SHP77 (cell line): ENCODE measurements at places on chromosomes 7 and 10.
A peak's percentile ranks its signal among the peaks of the same experiment; 100 is the strongest.

DNA sequence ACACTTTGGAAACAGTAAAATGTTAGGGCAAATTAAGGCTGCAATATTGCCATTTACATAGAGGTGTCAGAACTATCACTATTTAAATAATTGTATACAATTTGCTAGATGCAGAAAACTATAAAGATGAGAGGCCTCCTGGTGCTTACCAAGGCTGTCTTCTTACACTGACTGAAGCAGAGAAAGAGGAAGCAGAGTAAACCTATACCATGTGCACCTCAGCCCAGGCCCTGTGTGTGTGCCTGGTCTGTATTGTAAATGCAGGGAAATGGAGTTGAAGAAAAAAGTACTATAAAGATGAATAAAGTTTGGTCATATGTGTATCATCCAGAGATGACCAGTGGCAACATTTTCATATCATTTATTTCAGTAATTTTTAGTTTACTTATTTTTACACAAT is 29.2 kb downstream of the ELMO1 start:
- DNase-seq: no peak

GRCh38 chr10:5533098-5533731 is 8.5 kb downstream of the CALML3 start:
- no peak for DNase-seq

DNA sequence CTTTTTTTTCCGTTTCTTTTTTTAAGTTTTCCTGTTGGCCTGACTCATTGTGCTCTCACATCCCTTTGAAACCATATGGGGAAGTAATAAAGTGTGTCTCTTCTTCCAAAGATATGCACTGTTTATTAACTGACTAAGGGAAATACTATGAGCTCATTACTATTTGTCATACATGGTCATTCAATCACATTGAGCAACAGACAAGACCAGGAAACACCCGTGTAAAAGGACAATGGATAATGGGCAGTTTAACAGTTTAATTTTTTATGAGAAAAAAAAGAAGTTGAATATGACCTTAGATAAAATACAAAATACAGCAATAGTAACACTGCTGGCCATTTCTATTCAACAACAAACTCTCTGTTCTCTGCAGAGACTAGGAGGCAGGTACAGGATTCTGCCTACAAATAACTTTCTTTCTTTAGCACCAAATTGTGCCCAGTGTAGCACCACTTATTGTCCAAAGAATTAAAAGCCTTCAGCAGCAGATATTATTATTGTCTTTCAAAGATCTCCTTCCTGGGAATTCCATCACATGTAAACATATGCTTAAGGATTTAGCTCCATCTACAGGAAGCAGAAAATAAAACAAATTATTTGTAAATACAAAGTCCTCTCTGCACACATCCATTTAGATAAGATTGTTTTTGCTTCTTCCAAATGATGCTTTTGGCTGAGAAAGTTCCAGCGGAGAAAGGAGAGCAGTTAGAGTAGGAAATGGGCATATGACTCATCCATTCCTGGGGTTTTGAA is 55.0 kb upstream of the AKR1E2 start:
- no peak for DNase-seq

DNA sequence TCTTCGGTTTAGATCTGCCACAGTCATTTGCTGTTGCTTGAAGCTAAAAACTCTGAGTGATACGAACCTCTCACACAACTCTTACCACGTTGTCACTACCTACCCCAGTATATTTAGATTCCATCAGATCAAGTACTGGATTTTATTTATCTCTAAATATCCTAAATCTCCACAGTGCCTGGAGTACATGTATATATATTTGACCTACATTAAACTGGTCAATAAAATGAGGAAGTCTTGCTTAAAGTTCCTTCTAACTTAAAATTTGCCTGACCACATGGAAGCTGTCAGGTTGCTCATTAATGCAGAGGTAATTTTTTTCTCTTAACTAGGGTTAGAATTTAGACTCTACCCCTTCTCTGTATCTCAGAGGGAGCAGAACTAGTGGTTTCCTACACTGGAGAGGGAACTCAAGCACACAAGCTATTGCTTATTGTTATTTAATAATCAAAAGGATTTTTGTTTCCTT is 3.1 kb upstream of the MACC1 start:
- no peak for DNase-seq

DNA sequence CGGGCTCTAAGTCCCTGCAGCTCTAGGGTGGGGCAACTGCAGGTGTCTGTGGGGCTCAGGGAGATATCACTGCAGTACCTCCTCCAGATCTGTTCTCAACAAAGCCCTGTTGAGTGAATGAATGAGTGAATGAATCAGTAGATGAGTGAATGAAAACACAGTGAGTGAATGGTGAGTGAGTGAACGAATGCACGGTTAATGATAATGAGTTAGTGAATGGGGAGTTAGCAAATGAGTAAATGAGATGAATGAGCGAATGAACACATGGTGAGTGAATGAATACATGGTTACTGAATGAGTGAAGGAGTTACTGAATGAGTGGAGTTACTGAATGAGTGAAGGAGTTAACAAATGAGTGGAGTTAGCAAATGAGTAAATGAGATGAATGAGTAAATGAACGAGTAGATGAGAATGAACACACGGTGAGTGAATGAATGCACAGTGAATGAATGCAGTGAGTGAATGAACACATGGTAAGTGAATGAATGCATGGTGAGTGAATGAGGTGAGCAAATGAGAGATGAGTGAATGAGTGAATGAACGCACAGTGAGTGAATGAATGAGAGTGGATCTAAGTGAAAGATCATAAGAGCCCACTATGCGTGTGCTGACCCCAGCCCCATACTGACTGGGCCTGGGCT is 34.3 kb downstream of the STK32C start:
- no peak for DNase-seq

DNA sequence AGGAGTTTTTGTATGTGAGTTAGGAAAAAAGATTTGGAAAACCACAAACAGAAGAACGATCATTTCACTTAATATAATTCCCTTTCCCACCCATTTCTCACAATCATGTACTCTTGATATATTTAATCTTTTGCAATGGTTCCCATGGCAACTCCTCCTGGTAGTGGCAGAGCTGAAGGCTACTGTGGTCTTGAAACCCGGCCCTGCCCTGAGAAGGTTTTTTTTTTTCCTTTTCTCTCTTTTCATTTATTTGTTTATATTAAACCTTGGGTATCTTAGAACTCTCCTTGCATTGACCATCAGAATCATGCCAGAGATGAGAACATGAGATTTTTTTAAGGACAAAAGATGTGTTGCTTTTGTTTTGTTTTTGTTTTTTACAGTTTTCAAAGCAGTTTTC is 566.1 kb upstream of the NRP1 start:
- DNase-seq: no peak

GRCh38 chr7:38171623-38172391 is 6.2 kb upstream of the STARD3NL start:
- DNase-seq: no peak

DNA sequence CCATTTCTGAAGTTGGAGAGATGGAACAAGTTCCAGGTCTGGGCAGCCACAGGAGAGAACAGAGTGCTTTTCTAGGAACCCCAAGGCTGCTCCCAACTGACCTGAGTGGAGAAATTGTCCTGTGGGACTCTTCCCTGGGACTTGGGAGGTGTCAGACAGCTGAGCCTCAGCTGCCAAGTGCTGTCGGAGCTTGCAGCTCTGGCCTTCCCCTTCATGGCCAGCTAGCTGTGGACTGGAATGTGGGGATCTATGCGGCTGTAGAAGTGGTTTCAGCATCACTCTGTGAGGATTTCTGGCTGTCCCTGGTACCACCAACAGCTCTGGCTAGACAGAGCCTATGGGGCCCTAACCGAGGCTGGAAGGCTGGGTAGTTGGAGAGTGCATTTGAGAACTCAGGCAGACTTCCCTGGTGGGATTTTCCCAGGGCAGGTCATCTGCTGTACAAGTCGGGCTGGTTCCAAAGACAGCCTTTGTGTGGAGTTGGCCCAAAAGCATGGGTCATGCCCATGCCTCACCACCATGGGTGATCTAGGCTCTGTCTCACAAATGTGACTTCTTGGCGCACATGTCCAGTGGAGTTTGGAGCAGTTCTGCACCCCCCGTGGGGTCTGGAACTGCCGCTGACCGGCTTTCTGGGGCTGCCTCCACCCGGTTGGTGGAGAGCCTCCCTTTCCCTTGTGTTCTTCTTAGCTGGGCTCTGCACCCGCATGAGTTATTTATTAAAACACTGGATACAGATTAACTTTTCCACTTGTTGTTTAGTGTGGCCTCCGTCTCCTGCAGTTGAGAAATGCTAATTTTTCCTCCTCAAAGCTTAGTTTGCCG is 10.9 kb downstream of the SUFU start:
- DNase-seq: no peak

DNA sequence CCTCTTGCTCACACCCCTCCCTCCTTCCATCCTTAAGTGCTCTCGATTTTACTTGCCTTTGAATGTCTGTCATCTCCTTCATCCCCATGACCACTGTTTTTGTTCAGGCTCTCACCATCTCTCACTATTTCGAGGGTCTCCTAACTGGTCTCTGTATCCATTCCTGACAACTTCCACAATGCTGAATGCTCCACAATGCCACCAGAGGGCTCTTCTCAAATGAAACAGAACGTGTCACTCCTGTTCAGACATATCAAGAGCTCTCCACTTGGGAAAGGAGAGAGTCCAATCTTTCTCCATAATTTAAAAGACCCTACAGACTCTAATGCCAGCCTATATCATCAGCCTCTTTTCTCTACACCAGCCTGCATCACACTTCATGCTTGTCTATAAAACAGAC is 9.0 kb upstream of the SLC13A1 start:
- DNase-seq: no peak

DNA sequence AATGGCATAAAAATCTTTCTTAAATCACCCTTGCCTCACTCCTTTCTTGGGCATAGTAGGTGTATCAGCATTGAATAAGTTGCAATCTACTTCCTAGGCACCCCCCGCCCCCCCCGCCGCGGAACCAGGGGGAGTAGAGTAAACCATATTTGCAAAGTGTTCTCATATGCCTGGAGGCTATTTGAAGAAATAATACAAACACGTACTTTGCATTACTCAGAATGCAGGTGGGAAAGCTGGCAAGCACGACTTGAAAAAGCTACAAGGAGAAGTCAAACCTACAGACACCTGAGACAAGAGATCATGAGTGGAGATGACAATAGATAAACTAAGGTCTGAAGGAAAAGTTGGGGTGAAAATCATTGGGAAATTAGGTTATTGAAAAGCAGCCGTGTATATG is 65.6 kb downstream of the POM121L12 start:
- no peak for DNase-seq

- DNase-seq: peak; percentile 18
Measured at GRCh38 chr10:58967551-58968388, 208.7 kb upstream of the PHYHIPL start.

DNA sequence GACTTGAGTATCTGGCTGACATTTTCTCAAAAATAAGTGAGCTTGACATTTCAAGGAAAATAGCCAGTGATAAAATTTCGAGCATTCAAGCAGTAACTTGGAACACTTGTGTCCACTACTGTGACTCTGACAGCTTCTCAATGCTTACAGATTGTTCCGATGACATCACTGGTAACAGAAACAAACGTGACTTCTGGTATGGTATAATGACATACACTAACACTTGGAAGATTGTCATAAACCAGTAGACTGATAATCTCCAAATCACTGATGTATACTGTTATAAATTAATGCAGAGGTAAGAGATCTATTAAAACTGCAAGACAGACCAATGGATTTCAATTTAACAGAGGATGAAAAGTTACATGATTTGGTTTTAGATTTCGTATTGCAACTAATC is 6.5 kb downstream of the MINDY3 start:
- DNase-seq: no peak

- DNase-seq: no peak
Measured at GRCh38 chr10:33214174-33214573, 120.3 kb downstream of the NRP1 start.

- no peak for DNase-seq
Measured at GRCh38 chr7:157568770-157569584, 232.2 kb downstream of the DNAJB6 start.

- no peak for DNase-seq
Measured at GRCh38 chr7:51731075-51731474, 414.5 kb upstream of the COBL start.

DNA sequence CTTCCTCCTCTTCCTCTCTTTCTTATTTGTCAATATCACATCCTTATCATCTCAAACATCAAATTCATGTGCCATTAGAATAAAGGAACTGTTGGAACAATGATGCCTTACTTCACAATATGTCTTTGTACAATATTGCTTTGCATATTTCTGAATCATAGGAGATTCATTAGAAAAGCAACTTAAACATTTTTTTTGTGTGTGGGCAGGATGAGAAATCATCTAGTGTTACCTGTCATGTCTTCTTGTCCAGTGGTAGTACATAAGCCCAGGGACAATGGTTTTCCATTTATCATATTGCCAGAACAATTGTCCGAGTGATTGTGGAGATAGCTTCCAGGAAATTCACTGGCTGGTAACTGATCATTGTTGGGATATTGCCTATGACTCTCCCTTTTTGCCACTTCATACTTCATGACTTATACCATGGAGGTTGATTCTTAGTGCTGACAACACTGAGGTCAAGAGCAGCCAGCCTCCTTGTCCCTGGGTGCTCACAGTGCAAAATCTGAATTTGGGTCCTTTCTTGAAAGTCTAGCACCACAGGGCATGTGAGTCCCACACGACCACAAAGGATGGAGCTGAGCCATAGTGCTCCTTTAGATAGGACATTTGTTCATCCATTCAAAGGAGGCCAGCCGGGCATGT is 215.0 kb downstream of the MDFIC start:
- no peak for DNase-seq

- DNase-seq: no peak
Measured at GRCh38 chr7:102427019-102427405, 6.4 kb upstream of the ORAI2 start.

DNA sequence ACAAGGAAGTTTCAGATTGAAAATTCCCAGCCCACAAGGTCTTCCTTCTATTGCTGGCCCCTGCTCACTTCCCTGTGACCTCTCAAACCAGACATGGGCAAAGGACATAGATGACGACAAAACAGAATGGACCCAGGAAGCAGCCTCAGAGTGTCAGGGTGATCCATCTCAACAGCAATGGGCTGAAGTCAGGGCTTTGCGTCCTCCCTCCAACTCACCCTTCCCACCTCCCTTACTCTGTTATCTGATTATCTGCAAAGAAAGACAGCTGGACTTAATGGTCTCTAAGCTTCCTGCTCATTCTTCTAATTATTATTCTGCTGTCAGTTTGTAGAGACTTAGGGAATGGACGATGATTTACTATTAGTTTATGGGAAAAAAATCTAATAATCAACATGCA is 115.9 kb downstream of the PIP4K2A start:
- DNase-seq: no peak

DNA sequence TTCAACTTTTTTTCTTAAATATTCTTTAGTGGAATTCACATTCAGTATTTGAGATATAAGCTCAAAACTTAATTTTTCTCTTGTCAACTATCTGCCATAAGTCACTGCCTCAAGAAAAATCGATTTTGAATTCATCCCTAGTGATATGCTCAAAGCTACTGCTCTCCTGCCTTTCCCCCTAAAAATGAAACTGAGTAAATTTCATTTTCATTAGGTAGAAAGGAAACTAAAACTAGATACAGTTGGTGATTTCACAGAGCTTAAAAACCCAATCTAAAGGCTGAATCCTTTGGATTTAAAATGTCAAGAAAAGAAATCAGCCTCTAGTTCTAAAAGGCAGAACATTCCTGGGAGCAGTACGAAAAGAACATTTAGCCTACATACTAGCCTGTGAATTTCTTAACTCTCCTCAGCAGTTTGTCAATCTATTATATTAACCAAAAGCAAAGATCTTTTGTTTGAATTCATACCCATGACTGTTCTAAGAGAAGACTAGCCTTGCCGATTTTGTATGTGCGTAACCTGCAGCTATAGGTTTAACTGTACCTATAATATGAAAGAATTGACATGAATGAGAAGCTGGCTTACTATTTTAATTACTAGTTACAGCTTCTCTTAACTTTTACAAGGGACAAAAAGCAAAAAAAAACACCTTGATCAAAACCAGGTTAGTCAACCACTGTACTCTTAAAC is 4.9 kb upstream of the FAM53B start:
- DNase-seq: no peak
